Renal pelvis (tissue), 12 donors: ENCODE measurements at places on chromosomes 12 and 14. TPM values are rescaled to one million over a fixed set of nuclear protein-coding genes. Genes with fewer than 3 reads are reported as not detected.

Gene ARHGEF25
- 33.9 TPM for polyA plus RNA-seq

Gene BCL7A
- 39.8 TPM for polyA plus RNA-seq

Gene ACVRL1
- 37.1 TPM for polyA plus RNA-seq

DNA sequence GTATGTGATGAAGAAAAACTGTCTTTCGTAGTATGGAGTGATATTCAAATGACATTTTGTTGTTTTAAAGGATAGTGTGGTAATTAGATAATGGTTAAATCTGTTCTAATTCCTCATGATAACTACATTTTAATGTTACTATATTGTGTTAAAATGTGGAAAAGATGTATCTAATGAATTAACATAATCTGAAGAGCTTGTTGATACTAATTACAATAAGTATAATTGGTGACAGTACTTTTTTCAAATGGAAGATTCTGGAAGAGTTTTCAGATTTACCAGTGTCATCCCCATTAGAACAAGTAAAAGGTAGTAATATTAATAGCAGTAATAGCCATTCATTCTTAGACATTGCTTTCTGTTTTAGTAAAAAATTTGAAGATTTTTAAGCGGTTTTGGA lies 37.6 kb downstream of the CAND1 start:
- DNase-seq: no peak

DNA sequence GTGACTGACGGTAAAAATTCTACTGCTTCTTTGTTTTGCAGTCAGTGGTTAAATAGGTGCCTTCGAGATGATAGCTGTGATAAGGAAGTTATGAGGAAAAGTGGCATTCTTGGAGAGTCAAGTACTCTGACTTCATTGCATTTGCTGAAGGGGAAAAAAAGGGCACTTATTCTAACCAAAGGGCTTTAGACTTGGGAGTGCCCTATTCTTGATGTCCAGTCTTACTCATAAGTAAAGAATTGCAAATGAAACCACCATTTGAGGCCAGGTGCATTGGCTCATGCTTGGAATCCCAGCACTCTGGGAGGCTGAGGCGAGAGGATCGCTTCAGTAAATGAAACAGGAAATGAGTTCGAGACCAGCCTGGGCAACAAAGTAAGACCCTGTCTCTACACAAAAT lies 40.3 kb downstream of the BRAP start:
- DNase-seq: no peak

Gene DHRS2
- 62.0 TPM for polyA plus RNA-seq

DNA sequence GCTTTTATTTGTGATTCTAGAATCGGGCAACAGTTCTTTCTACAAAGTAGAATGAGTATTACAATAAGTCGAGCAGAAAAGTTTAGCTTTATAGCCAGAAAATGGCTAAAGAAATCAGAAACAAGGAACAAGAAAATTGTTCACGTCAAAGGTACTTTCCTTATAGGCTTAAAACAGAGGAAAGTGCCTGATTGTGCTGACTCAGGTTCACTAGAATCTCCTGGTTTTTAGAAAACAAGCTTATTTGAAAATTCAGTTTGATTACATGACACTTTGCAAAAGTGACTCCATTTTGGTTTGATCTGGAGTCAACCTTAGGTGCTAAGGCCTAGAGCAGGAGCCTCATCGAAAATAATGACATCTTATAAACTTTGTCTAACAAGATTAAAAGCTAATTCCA lies 564.7 kb upstream of the FLRT2 start:
- DNase-seq: no peak

Gene PTCSC3
- 0.31 TPM for polyA plus RNA-seq

GRCh38 chr14:55846826-55847446 lies 266.9 kb downstream of the KTN1 start:
- no peak for DNase-seq

DNA sequence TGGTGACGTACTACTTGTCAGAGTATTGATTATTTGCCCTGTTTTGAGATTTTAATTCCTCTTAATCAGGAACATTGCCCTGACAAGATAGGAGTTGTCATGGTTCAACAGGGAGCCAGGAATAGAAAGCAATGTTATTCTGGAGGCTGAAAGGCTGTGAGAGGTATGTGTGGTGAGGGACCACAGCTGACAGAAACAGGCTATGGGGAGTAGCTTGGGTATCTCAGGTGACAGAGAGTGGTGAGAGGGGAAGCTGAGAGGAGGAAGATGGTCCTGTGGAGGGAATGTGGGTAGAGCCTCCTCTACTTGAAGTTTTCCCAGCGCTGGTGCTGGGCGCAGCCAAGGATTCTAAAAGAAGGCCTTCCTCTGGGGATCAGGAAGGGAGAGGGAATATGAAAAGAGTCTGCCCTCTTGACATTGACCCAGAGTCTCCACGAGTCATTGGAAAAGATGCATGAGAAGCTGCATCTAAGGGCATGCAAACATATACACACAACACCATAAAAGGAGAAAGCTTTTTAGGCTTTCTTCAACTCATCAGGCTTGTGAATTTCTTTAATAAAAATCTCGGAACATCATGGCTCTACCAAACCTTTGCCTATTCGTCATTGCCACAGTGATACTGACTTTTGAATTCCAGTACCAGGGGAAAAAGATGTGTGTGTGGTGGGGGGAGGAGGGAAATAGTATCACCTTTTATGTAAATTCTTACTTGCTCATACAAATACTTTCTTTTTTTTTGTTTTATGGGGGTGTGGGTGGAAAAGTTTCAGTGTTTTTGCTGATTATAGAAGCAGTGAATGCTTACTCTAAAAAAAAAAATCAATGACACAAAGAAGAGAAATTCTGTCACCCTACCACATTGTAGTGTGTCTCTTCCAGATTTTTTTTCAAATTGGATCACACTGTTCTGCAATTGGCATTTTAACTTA lies 39.9 kb upstream of the DHRS7 start:
- no peak for DNase-seq

Gene NINJ2
- 2.3 TPM for polyA plus RNA-seq

GRCh38 chr14:22794551-22794951 lies 20.7 kb downstream of the SLC7A7 start:
- DNase-seq: no peak

Gene E2F7
- polyA plus RNA-seq: 6.1 TPM

GRCh38 chr12:23352670-23353069 lies 596.8 kb downstream of the SOX5 start:
- DNase-seq: no peak

GRCh38 chr14:51554339-51554920 lies 97.3 kb upstream of the FRMD6 start:
- no peak for DNase-seq

- DNase-seq: no peak
Measured at GRCh38 chr12:59383079-59383822, 212.6 kb upstream of the SLC16A7 start.

GRCh38 chr14:44564908-44565307 lies 57.8 kb upstream of the FSCB start:
- DNase-seq: no peak

Gene NRXN3
- polyA plus RNA-seq: 7.8 TPM

Gene PRIMA1
- 1.6 TPM for polyA plus RNA-seq
